ENCODE measurements at places on chromosomes 1 and 21.

DNA sequence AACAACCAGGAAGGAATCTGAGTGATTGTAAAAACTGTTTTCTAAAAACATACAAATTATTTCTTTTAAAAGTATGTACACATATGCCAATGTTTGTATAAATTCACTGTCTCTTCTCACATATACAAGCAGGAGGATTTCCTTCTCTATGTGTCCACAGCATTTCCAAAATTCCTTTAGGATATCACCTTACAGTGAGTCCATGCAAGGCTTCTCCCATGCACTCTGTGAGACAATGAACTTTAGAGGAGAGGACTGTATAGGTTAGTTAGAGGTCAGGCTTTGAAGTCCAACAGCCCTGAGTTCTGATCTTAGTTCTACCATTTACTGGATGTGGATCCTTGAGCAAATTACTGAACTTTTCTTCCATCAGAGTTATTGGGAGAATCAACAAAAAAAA is 34.1 kb upstream of the USH2A start:
- peak; percentile 43 for DNase-seq

- no peak for DNase-seq
These were observed 9.1 kb upstream of the SYTL1 start for GRCh38 chr1:27332536-27333281.

DNA sequence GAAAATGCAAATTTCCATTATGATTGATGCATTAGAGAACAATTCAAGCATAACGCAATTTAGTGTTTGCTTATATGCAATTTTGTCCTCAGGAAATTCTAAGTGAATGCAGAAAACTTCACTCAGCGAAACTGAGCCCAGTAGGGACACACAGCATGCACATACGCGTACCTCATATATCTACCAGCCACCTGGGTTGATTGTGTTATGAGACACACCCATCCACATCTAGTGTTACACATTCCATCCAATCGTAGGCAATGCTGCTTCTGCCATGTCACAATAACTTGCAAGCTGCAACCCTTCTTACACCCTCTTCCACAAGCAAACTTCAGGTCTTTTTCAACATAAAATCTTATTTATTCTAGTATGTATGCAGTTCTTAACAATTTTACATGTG is 312.9 kb downstream of the HHAT start:
- DNase-seq = no peak

DNA sequence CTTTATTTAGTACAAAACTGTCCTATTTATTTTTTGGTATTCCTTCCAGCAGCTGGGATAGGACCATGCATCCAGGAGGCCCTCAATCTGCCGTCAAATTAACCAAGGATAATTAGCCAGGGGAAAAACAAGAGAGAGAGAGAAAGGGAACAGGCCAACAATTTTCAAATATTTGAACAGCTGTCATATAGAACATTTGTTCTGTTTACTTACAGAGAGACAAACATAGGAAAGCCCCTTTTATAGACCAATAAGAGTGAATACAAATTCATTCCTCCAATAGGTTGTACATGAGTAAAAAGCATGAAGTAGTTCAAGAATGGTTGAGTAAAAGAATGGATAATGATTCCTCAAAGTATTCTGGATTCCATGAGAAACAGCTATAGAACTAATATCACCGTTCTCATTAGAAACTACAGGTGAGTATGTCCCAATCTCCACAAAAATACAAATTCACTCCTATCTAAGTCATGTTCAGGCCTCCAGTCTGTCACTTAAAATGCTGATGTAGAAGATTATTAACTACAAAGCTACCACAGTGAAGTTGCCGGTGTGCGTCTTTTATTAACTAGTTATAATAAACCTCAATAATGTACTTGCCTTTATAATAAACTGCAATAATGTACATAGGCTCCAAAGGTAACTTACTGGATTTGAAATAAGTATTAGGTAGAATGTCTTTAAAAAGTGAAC is 64.8 kb upstream of the GNG4 start:
- DNase-seq = no peak

DNA sequence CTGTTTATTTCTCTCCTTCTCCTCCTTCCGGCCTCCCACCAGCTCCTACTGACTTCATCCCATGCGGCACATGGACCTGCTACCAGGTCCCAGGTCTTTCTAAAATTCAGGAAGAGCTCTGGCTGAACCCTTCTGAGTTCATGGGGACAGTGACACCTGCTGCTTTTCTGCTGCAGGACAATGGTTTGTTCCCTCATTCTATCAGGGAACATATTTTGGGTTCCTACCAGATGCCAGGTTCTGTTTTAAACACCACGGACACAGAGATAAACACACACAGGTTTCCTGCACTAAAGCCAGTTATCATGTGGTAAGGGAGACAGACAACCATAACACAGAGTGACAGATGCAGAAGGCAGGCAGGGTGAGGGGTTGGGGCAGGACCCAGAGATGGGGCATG is 114.0 kb upstream of the RAB4A start:
- no peak for DNase-seq

- no peak for DNase-seq
These were observed 2.6 kb upstream of the CFAP45 start for GRCh38 chr1:159902541-159902940.

DNA sequence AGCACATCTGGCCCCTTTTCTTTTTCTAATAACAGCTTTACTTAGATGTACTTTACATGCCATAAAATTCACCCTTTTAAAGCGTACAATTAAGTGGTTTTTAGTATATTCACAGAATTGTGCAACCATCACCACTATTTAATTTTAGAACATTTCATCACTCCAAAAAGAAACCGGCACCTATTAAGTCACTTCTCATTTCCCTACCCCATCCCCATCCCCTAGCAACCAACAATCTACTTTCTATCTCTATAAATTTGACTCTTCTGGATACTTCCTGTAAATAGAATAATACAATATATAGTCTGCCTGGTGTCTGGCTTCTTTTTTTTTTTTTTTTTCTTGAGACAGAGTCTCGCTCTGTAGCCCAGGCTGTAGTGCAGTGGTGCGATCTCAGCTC is 59.5 kb upstream of the ENAH start:
- peak; percentile 55 for DNase-seq

DNA sequence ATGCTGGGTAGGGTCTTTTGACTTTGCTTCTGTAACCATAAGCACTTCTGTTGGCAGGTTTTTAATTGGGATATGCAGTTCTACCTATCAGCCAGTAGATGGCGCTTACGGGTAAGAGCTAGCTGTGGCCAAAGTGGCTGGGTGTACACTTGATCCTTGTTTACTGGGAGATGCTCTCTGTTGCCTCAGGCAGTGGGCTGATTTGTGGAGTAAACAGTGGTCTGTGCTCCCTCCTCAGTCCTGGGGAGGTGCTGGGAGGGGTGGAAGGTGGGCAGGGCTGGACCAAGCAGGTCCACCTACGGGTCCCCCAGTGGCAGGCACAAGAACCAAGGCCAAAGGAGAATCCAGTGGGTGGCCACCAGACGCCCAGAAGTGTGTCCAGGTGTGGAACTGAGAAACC is 43.4 kb downstream of the RALGPS2 start:
- DNase-seq = peak; percentile 13

DNA sequence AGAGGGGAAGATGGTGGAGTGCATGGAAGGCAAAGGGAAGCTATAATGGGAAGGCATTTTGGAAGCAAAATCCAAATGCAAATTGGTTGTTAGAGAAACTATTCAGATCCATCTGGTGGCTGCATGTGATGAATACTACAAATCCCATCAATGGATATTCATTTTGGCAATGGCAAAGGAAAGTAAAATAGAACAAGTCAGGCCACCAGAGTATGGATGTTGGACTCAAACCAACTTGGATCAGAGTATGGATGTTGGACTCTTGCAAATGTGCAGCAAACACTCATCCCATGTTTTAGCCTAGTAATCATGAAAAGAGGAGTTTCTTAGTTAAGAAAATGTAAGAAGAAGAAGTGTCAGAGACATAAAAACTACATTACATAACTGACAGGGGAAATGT is 289.6 kb upstream of the DAB1 start:
- no peak for DNase-seq

DNA sequence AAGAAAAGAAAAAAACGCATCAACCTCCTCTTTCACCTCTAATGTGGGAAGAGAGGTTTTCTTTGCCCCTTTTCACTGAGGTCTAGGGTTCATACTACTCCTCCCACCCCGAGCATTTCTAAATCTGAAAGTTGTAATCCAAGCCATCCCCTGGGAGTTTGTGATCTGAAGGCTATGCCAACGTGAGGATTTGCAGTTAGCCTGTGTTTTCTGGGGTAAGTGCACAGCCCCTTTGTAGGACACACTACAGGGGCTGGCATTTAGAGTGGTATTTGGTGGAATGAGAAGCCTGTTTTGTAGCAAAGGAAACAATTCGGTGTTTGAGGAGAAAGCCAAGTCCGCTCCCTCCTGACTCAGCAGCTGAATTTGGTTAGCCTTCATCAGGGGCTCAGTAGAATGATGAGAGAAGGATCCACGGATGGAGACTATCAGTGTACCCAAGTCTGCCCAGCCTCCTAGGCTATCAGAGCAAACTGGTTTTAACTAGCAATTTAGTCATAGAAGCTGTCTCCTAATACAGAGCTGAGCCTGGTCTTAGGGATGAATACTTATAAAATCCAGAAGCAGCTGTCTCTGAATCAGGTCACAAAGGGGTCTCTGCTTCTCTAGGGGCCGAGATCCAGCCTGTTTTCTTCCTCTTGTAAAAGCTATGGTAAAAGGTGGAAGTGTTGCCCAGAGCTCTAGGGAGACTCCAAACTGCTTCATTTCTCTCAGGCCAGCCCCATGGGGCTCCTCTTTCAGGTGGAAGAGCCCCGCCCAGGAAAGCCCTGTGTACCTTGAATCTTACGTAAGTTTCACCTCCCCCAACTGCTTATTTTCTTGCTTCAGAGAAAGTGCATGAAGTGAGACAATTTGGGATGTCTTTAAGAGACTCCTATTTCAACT is 2.1 kb downstream of the PCP4L1 start:
- DNase-seq = peak; percentile 21

- no peak for DNase-seq
These were observed 5.4 kb downstream of the SLC6A9 start for GRCh38 chr1:44025816-44026215.

GRCh38 chr1:46486432-46487015 is 3.1 kb upstream of the DMBX1 start:
- DNase-seq = no peak

- no peak for DNase-seq
These were observed 93.4 kb downstream of the SLC25A24 start for GRCh38 chr1:108106775-108107174.

GRCh38 chr1:12152113-12152891 is 14.5 kb upstream of the TNFRSF1B start:
- no peak for DNase-seq

- no peak for DNase-seq
These were observed 6.1 kb downstream of the PRDM2 start for GRCh38 chr1:13706046-13706445.

- peak; percentile 74 for DNase-seq
These were observed 858.7 kb downstream of the USP25 start for GRCh38 chr21:16588433-16588860.
